ENCODE measurements at places on chromosomes 13 and 19.

GRCh38 chr13:22789027-22789593, 391.7 kb upstream of the SGCG start:
- DNase-seq, result no peak

DNA sequence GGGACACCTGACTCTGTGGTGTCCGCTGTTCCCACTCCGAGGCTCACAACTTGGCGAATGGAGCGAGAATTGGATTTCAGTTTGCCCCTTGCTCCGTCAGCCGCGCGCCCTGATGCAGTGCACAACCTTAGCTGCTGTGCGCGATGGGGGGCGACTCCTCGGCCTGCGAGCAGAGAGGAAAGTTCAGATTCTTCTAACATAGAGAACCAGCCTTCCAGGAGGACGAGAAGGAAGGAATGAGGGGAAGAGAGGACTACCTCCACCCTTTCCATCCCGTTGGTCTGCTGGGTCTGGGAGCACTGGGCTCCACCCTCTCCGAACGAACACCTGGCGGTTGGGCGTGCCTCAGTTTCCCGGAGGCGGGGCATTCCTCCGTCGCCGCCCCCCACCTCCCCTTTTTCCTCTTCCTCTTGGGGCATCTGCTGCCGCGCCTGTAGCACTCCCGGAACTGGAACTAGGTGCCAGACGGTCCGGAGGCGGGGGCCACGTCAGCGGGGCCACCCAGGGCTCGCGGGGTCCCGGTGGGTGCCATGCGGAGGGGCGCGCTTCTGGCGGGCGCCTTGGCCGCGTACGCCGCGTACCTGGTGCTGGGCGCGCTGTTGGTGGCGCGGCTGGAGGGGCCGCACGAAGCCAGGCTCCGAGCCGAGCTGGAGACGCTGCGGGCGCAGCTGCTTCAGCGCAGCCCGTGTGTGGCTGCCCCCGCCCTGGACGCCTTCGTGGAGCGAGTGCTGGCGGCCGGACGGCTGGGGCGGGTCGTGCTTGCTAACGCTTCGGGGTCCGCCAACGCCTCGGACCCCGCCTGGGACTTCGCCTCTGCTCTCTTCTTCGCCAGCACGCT, at the start of gene KCNK6:
TSS of gene KCNK6 (plus strand) at position 425 of the 838 bp plus-strand sequence. CDS start at position 531, 106 bp downstream.
- no peak for DNase-seq

- DNase-seq, result no peak
These were observed 37.7 kb upstream of the CYP4F8 start for GRCh38 chr19:15577184-15577771.

DNA sequence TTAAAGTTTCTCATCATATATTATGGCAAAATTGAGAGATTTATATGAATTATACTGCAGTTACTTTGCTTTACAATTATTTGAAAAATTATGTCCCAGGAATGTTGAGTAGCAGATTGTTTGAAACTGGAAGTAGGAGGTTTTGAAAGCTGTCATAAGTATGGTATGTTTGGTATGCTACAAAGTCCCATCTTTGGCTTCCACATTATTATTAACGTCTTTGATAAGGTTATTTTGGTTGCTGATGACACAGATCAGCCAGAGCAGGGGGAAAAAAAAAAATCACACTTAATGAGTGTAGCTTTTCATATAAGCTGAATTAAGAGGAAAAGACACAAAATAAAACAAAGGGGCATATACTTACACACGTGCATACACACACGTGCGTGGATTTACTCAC, 130.1 kb downstream of the SLITRK1 start:
- DNase-seq, result no peak

GRCh38 chr13:40213779-40214178, 452.7 kb downstream of the FOXO1 start:
- no peak for DNase-seq

DNA sequence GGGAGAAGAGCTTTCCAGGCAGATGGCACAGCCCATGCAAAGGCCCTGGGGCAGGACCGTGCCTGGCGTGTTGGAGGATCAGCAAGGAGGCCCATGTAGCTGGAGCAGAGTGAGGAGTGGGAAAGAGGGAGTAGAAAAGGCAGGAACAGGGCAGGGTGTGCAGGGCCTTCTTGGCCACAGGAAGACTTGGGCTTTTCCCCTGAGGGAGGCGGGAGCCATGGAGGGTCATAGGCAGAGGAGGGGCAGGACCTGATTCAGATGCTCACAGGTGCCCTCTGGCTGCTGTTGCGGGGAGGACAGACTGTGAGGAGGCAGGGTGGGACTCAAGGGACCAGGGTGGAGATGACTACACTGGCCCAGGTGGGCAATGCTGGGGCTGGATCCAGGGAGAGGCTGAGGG, 13.8 kb upstream of the PTPRS start:
- no peak for DNase-seq

GRCh38 chr13:28685892-28686291, 27.0 kb downstream of the POMP start:
- DNase-seq, result no peak

Measured in T-helper 2 cell (primary cell).